ENCODE measurements at places on chromosomes 11 and 22. TPM values are rescaled to one million over a fixed set of nuclear protein-coding genes. Genes with fewer than 3 reads are reported as not detected.

DNA sequence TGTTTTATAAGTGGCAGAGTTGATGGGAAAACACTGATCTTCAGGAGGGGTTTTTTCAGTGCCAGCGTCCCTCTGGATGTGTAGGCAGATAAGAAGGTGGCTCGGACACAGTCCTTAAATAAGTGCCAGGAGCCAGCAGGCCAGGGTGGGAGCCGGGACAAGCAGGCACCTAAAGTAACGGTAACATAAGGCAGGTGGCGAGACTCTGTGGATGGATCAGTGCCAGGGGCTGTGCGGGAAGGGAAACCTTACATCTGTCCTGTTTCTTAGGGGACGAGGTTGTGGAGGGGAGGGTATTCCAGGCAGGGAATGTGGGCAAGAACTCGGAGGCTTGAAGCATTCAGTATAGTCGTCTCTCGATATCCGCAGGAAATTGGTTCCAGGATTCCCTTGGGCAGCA, 15.9 kb downstream of the BCR start:
- H3K4me3 ChIP-seq = no peak overlapping the region
- no peak overlapping the region for H3K27ac ChIP-seq
- no peaks in the 10 kb centered on the region for H3K4me1 ChIP-seq
- no peak for DNase-seq

DNA sequence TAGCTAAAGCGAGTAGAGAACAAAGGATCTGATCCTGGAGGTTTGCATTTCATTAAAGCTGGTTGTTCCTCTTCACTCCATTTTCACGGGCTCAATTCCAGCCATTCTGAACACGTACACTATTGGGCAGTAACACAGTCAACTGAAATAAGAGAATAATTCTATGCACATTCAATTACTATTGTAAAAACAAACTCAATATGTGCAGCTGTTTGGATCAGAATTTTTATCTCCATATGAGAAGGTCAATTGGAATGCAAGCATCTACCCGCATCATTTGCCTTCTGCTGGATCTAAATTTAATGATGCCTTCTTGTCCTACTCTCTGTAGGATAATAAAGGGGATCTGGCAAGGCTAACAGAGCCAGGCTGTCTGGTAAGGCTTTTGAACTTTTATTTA, 562.8 kb upstream of the CCDC179 start:
- H3K36me3 ChIP-seq = no peaks in the 10 kb centered on the region
- no peaks in the 10 kb centered on the region for H3K4me1 ChIP-seq
- no peak for DNase-seq
- no peaks in the 10 kb centered on the region for H3K27me3 ChIP-seq
- H3K4me3 ChIP-seq = no peak overlapping the region
- H3K27ac ChIP-seq = no peak overlapping the region

OPCML gene
- total RNA-seq = not detected

SRPRA gene
- total RNA-seq = 58.4 TPM

GGT1 gene
- total RNA-seq = 36.4 TPM

Measured in Karpas-422 (cell line).